ENCODE measurements at places on chromosomes 12 and 14.

- DNase-seq = no peak
These were observed 38.5 kb downstream of the ERO1A start for GRCh38 chr14:52656905-52657304.

- no peak for DNase-seq
These were observed 23.8 kb upstream of the STRAP start for GRCh38 chr12:15858353-15858752.

- no peak for DNase-seq
These were observed 7.6 kb downstream of the BDKRB1 start for GRCh38 chr14:96263347-96264199.

DNA sequence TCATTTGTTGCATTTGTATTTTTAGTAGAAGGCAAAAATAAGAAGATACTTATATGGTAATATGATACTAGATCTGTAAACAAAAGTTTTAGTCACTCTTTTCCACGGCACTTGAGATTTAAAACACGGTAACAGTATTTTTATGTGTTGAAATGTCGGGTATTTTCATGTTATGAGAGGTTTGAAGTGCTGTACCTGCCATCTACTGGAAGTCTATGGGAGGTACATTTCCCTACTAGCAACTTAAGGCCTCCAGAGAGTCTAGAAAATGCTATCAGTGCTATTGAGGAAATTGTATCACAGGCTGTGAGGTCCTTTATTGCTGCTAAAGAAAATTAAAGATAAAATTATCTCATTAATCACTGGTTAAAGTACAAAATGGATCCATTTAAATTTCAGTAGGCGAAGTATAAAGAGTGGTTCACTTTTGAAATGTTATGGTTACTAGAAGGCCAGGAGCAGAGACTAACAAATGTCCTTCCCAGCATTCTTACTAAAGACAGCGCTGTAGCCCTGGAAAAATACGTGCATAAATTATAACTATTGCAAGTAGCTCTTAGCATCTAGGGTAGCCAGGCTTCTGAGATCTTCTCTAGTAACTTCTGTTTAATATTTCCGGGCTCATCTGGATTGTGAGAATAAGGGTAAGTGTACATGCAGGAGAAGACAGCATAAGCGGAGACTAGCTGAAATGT lies 77.6 kb upstream of the PRKD1 start:
- DNase-seq = no peak

DNA sequence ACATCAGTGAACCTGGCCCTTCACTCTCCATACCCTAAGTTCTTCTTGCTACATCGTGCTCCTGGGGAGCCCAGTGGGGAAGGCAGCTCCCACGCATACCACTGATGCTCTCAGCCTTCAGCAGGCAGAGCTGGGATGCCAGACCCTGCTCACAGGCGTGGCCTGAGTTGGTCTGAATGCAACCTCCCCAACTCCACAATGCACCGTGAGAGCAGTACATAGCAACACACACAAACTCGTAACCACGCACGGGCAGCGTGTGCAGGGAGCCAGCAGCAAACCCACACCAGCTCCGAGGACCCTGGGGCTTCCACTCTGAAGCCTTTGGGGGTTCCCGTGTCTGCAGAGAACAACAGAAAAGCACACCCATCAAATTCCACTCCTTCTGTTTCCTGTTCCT lies 37.3 kb downstream of the ANO2 start:
- DNase-seq = no peak

DNA sequence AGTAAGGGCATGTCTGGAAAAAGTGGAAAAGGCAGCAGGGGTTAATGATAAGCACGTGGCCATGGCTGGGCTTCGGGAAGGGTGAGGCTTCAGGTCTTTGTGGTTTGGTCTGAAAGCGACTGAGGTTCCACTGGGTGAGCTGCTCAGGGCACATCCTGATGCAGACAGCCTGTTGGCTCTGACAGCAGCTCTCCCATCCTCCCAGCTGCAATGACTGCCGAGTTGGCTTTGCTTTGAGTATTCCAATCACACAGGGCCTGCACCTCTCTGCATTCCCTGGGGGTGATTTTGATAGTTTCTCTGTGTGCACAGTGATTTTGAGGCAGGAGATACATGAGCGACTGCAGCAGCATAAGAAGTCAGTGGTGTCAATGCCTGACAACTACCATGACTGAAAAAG lies 390.7 kb downstream of the APAF1 start:
- no peak for DNase-seq

DNA sequence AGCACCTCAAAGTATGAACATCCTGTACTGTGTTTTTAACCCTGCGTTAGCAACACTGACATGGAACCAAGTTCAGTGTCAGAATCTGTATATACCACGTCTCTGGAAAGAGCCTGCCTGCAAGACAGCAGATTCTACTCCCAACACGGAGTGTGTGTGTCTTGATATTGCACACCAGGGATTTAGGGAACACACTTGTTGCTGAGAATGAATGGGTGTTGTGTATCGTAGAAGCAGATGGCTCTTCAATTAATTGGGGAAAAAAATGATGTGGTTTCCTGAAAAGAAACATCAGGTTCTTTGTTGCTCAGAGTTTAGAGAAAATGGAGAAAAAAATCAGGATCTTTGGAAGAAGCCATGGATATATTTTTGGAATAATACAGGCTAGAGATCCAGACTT lies 170.8 kb downstream of the EGLN3 start:
- DNase-seq = no peak

- DNase-seq = no peak
These were observed 280.6 kb upstream of the PWP1 start for GRCh38 chr12:107404981-107405380.

Data from effector memory CD8-positive, alpha-beta T cell (primary cell).